ENCODE measurements at places on chromosomes 1 and 21. TPM values are rescaled to one million over a fixed set of nuclear protein-coding genes. Genes with fewer than 3 reads are reported as not detected.

CA6 gene
- 0.08 TPM for polyA plus RNA-seq

RGS5 gene
- polyA plus RNA-seq = 0.36 TPM

ELAVL4 gene
- not detected for polyA plus RNA-seq

NUF2 gene
- 14.9 TPM for polyA plus RNA-seq

UBE2Q1 gene
- polyA plus RNA-seq = 13.1 TPM

TMEM82 gene
- polyA plus RNA-seq = not detected

RNU1-2 gene
- polyA plus RNA-seq = not detected

FMO5 gene
- 0.58 TPM for polyA plus RNA-seq

LCE1D gene
- polyA plus RNA-seq = not detected

TNNT2 gene
- 0.19 TPM for polyA plus RNA-seq

TRIM58 gene
- not detected for polyA plus RNA-seq

PLA2G5 gene
- polyA plus RNA-seq = 0.07 TPM

- DNase-seq = no peak
Observed at GRCh38 chr21:38455403-38455802, 42.9 kb downstream of the ERG start.

GRCh38 chr1:31642366-31642765 lies 2.3 kb downstream of the PEF1 start:
- DNase-seq = no peak

GRCh38 chr1:59238333-59238934 lies 58.5 kb upstream of the FGGY start:
- DNase-seq = no peak

- no peak for DNase-seq
Observed at GRCh38 chr1:57788313-57788712, 364.5 kb upstream of the DAB1 start.

- no peak for DNase-seq
Observed at GRCh38 chr1:168976267-168976666, 130.2 kb upstream of the ATP1B1 start.

DNA sequence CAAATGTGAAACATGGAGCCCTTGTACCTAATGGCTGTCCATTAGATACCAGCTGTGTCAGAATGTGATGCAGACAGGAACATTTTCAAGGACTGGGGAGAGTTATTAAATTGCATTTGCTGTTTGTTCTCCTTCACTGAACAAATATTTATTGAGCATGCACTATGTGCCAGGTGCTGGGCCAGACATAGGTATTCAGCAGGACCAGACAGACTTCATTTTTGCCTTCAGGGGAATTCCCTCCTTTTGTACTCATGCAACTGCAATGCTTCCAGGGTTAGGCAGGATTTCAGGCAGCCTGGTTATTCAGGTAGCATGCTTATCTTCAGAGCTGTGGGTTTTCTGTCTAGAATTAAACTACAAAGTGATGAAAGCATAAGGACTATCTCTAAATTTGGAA lies 64.2 kb upstream of the SMYD2 start:
- DNase-seq = peak; percentile 74

DNA sequence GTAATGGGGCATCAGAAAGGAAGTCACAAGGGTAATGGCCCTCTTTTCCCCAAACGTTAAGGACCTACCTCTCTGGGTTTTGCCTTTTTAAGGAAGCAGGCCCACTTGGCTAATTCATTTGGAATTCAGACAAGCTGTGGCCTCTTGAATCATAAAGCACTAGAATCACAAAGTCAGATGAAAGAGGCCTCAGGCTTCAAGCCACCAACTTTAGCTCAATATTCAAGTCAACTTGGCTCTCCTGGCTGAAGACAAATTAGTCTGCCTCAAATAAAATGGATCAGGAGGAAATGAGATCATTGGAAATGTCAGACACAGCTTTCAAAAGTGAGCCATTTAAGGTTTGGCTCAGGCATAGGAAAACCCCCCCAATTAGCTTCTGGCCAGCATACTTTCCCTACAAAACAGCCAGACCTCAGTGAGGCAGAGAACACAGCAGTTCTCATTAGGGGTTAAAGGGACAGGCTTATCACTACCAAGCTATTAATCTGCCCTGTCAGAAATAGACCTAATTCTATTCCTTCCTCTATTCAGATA lies 34.3 kb downstream of the SLC35D1 start:
- DNase-seq = peak; percentile 26

DNA sequence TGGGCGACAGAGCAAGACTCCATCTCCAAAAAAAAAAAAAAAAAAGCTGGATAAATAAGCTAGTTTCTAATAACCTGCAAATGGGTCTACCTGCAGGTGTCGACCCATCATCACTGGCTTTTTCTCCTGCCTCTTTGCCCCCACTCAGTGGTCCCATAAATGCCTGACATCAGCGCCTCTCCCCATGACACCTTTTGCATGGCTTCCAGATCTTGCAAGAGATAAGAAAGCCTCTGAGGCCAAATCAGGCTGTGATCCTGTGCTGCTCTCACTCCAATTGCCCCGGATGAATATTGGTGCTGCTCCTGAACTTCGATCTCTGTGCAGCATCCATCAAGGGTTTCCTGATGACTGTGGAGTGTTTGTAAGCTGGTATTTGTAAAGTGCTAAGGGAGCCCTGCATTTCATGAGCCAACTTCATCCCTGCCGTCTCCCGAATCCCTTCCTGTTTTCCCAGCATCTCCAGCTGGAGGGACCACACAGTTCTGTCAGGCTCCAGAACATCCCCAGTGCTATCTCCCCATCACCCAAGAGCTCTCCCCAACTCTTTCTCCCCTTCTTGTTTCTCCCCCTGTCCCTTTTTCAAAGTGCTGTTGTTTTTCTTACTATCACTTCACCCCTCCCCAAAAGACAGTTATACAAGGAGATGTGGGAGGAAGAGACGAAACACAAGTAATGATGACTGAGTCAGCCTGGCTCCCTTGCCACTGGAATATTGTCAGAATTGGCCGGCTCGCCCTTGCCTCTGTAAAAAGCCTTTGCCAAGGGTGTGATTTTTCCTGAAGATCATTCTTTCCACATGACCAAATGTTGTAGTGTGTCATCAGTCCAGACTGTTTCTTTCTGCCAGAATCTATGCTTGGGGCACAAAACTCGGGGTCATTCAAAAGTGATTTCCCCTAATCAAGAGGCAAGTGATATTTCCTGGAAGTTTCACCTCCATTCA lies 2.8 kb upstream of the EFHD2 start:
- peak; percentile 75 for DNase-seq

GRCh38 chr1:169624912-169625311 lies 5.0 kb downstream of the SELP start:
- no peak for DNase-seq

DNA sequence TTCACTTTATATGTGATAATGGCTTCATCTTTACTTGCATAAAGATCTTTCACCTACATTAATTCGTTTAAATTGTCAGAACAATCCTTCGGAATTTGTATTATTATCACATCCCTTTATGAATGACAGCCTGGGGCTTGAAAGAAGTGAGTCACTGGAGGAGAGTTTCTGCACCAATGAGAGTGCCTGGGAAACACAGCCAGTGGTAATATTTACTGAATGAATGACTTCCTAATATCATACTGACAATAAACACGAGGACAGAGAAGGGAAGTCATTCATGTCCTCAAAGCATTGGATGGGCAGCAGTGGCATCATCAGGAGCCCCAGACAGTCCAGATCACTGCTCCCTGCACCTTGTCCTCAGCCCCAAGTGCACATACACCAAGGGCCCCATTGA lies 40.7 kb upstream of the PDE4B start:
- DNase-seq = peak; percentile 6

DNA sequence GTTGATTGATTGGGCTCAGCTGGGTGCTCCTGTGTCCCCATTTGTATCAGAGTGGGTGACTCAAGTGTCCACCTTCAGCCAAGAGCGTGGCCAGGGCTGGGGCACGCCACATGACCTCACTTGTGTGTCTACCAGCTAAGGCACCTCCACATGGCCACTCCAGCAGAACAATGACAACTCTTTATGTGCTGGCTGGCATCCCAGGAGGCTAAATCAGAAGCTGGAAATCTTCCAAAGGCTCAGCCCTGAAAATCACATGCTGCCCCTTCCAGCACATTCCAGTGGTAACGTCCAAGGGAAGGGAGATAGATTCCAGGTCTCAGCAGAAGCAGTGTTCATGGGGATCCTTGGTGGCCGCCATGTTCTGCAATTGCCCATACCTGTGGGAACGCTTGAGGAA lies 585.5 kb downstream of the AJAP1 start:
- no peak for DNase-seq

DNA sequence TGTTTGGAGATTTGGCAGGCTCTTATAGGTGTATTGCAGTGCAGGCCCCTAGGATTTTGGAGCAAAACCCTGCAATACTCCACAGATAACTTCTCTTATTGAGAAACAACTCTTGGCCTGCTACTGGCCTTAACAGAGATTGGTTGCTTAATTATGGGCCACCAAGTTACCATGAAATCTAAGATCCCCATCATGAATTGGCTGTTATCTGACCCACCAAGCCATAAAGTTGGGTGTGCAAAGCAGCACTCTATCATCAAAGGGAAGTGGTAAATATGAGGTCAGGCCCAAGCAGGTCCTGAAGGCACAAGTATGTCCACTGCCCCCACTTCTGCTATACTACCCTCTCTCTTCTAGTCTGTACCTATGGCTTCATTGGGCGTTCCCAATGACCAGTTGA lies 130.0 kb upstream of the TNFSF4 start:
- no peak for DNase-seq

DNA sequence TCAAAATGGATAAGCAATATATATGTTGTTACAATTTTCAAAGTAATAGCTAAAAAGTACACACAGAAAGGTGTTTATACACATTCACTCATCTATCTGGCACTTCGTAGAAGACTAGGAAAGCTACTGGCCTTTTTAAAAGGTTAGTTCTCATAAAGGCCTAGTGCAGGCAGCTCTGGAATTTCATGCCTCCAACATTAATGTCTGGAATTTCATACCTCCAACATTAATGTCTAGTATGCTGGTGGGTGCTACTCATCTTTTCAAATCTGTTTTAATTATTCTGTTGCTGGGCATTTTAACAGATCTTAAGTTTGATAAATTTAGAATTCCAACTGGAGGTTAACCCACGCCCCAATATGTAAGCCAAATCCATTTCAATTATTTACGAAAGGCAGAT lies 124.2 kb downstream of the AKT3 start:
- DNase-seq = no peak

- no peak for DNase-seq
Observed at GRCh38 chr1:149845416-149845815, 54.0 kb upstream of the BOLA1 start.

Measured in mammary epithelial cell (primary cell).